Muscle of back (tissue), 13 donors: ENCODE measurements at places on chromosomes 13 and 19.

- DNase-seq = peak; percentile 91
Observed at GRCh38 chr13:80753866-80754265, 412.9 kb upstream of the SPRY2 start.

GRCh38 chr19:31002518-31003244, 346.6 kb downstream of the TSHZ3 start:
- no peak for DNase-seq

GRCh38 chr13:49840266-49840665, 47.8 kb upstream of the KPNA3 start:
- DNase-seq = no peak

DNA sequence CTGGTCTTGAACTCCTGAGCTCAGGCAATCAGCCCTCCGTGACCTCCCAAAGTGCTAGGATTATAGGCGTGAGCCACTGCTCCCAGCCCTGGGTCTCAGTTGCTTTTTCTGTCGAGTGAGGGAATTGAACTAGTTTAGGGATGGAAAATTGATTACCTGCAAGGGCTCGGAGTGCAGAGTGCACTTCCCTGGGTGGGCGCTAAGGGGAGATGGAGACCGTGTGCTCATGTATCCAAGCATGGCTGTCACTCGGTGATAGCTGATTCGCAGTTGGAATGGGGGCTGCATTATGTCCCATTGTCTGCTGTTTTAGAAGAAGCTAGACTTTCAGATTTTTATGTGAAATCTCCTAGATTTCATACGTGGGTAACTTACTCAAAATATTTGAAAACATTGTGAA, 139.9 kb upstream of the RFC3 start:
- no peak for DNase-seq

GRCh38 chr13:71290963-71291841, 575.8 kb downstream of the DACH1 start:
- no peak for DNase-seq

DNA sequence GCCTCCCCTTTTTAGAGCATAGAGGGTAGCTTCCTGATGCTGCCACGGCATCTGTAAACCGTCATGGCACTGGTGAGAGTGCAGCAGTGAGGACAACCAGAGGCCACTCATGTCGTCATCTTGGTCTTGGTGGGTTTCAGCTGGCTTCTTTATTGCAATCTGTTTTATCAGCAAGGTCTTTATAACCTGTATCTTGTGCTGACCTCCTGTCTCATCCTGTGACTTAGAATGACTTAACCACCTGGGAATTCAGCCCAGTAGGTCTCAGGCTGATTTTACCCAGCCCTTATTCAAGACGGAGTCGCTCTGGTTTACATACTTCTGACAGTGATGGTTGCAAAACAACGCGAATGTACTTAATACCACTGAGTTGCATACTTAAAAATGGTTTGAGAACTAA, 14.4 kb upstream of the FBN3 start:
- no peak for DNase-seq

DNA sequence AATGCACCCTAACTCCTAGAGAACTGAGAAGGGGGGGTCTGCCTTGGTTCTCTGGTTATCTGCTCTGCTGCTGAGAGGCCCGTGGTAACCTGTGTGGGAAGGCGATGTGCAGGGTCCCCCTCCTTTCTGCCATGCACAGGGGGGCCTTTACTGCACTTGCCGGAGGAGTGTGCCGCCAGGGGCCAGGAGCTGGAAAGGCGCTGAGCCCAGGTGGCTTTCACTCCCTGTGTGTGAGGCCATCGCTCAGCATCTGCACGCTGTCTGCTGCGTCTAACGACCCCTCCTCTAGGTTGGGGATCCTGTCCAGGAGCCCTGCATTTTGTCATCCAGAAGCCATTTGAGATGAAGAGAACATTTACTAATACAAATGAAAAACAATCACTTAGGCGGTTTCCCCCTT, 37.0 kb upstream of the TEX29 start:
- DNase-seq = no peak

- DNase-seq = no peak
Observed at GRCh38 chr19:44371815-44372480, 15.5 kb upstream of the ZNF112 start.

GRCh38 chr19:47765523-47766358, 12.8 kb upstream of the SELENOW start:
- DNase-seq = peak; percentile 73

DNA sequence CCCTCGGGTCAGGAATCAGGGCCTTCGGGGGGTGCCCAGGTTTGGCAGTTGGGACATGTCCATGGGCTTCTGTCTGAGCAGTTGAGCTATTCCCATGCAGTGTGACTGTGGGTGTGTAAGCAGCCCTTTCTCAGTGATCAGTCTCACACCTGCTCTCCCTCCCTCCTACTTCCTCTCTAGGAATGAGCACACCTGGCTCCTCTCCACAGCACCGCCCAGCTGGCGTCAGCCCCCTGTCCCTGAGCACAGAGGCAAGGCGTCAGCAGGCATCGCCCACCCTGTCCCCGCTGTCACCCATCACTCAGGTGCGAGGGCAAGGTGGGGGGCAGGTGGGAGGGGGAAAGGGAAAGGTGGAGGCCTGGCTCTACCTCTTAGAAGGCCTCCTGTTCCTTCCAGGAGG, 25.9 kb downstream of the COMP start:
- no peak for DNase-seq

DNA sequence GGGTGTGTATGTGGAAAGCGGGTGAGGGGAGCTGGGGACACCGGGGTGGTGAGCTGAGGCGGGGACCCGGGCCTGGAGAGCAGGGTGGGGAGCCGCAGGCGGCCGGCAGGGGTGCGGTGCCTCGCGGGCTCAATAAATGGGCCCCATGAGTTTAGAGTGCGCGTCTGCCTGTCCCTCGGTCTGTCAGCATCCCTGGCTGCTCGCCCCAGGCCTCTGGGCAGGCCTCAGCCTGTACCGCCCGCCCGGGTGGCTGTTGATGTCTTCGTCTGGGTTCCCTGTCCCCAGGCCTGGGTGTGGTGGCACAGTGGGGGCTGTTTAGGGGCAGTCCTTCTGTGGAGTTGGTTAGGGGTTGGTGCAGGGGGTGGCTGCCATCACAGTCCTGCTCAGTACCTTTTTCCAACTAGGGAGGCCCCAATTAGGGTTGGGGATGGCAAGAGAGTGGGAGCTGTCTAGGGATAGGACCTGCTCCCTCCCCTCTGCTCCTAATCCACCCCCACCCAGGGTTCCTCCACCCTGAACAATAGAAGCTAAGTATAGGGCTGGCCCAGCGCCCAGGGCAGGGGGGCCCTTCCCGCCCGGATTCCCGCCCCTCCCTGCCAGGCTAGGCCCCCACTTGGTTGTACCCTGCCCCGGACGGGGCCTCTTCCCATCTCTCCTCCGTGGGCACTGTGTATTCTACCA, 12.2 kb downstream of the CIC start:
- DNase-seq = peak; percentile 75

- no peak for DNase-seq
Observed at GRCh38 chr13:95296326-95296925, 4.8 kb downstream of the ABCC4 start.

DNA sequence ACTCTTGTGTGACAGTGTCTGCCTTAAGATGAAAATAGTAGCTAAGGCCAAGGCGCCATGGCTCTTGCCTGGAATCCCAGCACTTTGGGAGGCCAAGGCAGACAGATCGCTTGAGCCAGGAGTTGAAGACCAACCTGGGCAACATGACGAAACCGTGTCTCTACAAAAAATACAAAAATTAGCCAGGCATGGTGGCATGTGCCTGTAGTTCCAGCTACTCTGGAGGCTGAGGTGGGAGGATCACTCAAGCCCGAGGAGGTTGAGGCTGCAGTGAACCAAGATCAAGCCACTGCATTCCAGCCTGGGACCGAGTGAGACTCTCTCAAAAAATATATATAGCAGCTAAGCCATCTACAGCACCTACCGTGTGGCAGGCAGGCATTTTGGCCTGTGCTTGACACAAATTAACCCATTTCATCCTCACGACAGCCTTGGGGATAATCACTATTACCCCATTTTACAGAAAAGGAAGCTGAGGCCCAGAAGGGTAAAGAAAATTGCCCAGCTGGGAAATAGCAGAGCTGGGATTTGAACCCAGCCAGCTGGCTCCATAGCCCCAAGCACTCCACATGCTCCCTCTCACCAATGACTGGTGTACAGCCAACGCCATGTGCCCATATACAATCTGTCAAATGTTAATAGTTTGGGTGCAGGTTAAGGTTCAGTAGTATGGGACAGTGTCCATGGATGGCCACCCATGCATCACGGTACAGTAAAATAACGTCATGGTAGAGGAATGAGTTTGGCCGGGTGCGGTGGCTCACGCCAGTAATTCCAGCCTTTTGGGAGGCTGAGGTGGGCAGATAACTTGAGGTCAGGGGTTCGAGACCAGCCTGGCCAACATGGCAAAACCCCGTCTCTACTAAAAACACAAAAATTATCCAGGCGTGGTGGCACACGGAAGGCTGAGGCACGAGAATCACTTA, 3.1 kb downstream of the SLC1A5 start:
- DNase-seq = no peak

DNA sequence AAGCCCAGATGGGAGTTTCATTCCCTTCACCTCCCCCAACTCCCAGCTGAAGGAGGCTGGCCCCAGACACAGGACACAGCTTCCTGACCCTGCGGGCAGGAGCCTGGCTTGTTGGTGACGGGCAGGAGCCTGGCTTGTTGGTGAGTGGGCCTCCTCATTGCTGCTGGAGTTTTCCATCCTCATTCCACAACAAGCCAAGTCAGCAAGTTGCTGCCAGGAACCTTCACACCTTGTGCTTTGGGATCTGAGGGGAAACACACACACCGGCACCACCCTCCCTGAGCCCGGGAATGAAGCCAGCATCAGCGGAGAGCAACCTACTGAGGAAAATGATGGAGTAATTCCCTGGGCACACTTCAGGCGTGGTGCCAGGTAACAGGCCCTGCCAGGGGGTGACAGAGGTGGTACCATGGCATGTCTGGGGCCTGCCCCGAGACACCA, 74.9 kb downstream of the ALOX5AP start:
- no peak for DNase-seq

- no peak for DNase-seq
Observed at GRCh38 chr13:114320065-114320464, 5.8 kb downstream of the CHAMP1 start.

DNA sequence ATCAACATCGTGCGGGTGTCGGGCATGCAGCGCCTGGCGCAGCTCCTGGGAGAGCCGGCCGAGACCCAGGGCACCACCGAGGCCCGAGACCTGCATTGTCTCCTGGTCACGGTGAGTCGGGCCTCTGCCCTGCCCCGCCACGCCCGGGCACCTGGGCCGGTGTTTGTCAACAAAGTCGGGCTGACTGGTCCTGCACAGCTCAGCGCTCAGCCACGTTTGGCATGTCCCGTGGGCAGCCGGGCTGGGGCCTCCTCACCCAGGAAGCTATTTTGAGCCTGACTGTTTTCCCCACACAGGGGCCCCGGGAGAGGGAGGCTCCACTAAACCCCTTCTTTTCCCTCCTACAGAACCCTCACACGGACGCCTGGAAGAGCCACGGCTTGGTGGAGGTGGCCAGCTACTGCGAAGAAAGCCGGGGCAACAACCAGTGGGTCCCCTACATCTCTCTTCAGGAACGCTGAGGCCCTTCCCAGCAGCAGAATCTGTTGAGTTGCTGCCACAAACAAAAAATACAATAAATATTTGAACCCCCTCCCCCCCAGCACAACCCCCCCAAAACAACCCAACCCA, 1.3 kb downstream of the GADD45B start:
- no peak for DNase-seq

DNA sequence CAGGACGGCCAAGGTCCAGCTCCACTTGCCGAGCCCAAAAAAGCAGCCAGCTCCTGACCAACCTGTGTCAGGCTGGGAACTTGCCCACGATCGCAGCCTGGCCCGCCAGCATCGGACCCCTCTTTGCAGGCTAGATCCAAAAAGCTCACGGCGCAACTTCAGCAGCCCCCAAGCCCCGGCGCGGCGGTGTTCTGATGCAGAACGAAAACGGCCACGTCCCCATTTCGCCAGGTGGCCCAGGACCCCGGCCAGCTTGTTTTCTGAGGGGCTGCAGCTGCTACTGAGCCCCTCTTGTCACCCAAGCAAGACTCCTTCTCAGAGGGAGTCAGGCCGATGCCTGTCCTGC, 1.3 kb downstream of the TMEM259 start:
- DNase-seq = no peak

DNA sequence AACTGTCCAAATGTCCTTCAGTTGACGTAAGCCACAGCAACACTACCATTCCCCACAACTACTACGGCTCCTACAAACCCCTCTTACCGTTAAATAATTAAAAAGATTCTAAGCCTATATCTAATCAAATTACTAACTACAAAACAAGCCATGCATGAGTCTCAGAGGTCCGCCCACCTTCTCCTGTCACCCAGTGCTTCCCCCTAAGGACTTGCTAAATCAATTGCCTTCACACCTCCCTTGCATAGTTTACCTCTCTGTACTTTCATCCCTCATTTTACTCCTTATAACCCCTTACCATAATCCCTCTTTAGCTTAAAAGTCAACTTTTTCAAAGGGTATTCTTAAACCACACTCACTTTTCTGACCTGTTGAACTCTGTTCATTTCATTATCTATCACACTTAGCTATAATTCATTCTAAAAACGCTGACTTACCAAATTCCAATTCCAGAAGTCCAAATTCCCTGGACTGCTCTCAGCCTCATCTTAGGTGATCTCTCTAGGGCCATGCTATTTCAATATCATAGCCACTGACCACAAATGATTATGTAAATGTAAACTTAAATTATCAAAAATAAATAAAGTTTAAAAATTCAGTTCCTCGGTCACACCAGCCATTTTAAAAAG, 187.8 kb downstream of the DIAPH3 start:
- DNase-seq = no peak

DNA sequence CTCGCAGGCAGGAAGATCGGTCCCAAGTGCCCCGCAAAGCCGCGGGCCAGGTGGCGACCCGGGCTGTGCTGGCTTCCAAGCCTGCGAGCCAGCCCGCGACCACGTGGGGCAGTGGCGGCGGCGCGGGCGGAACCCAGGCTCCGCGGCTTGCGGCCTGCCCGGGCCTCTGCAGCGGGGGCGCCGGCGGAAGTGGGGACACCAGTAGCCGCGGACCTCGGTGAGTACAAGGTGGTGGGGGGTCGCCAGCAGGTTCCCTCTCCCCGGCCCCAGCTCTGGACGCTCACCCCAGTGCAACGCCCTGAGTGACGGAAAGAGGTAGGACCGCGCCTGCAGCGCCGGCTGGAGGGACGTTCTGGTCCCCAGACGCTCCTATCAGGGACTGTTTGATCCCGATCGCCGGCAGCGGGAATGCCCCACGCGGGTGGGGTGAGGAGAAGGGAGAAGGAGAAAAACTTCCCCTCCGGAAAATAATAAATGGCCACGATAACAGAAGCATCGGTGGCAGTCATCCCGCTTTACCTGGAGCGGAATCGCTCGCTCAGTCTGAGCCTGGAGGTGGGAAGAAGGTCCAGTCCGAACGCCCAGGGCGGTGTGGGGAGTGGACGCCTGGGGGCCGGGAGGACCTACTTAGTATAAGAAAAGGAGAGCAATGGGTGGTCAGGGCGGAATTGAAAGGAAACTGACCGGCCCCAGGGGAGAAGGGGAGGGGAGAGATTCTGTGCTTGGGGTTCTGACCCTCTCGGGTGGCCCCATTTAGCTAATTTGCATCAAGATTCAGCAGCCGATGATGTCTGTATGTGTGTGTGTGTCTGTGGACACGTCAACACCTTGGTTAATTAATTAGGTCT, at the start of gene GEMIN7:
Gene GEMIN7, plus strand, starts transcription at position 198 of the 848 bp plus-strand sequence. CDS start 10,855 bp downstream, outside the sequence.
- no peak for DNase-seq
